ENCODE measurements at places on chromosomes 16 and 17.

GRCh38 chr17:77869665-77870132 is 88.8 kb upstream of the TNRC6C start:
- no peak for DNase-seq

DNA sequence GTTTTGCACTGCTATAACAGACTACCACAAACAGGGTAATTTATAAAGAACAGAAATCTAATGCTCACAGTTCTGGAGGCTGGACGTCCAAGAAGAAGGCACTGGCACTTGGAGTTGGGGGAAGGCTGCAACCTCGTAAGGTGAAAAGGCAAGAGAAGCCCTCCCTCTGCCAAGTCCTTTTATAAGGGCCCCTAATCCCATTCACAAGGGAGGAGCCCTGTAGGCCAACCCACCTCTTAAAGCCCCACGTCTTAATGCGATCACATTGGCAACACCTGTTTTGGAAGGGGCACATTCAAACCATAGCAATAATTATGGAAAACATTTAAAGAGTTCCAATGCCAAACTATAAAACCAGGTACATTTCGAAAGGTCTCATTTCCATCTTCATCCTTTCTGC is 5.2 kb downstream of the PKD1L3 start:
- no peak for DNase-seq

GRCh38 chr17:80559825-80560251 is 15.2 kb downstream of the RPTOR start:
- DNase-seq, result no peak

GRCh38 chr16:2785101-2785991 is 2.0 kb downstream of the PRSS33 start:
- peak; percentile 21 for DNase-seq

DNA sequence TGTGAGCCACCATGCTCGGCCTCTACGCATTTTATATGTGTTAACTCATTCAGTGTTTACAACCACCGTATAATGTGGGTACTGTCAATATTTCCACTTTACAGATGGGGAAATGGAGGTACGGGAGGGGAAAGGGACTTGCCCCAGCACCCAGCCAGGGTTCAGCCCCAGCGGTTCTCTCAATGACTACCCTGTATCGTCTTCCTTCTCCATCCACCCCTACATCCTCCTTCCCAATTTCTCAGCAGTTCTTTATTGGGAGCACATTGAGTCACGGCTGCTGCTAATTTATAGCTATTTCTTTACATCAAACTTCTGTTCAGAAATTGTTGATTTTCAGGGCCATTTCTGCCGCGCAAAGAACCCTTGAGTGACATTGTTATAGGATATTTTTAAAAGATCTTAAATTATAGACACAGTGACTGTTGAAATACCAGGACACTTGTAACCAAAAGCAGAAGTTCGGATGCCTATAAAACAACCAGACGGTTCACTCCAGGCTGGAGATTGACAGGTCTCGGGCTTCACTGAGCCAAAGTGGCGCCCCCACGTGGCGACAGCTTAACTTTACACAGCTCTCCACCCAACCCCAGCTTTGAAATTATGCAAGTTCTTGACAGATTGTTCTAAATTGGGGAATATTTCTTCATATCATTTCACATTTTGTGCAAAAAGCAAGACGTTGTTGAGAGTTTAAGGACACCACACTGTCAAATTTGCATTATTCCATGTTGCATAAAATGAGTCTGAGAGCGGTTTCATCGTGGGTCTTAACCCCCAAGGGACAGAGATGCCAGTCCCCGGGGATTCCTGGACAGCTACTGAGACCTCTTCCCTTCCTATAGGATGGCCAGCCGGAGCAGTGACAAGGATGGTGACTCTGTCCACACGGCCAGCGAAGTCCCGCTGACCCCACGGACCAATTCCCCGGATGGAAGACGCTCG is 11.8 kb downstream of the SYT17 start:
- no peak for DNase-seq

- peak; percentile 51 for DNase-seq
Measured at GRCh38 chr16:30615358-30616091, 5.3 kb upstream of the ZNF689 start.

GRCh38 chr16:49859125-49859811 is 3.4 kb upstream of the ZNF423 start:
- DNase-seq, result no peak
